ENCODE measurements at places on chromosomes 1 and 21.

- no peak for DNase-seq
Measured at GRCh38 chr1:38953433-38953860, 11.8 kb upstream of the RHBDL2 start.

DNA sequence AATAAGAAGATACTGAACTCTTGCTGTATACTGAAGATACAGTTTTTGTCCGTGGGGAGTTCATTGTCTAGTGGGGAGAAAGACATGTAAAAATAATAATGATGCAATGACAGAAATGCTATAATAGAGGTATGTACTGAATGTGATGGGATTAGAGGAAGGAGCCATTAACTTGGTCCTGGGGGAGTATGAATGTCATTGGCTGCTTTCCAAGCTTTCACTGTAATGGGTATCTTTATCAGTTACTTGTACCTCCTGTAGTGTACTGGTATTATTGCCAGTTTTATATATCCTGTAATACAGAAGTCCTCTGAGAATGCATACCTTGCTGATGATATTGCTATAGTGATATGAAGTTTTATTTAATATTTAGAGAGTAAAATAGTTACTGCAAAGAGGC is 7.4 kb downstream of the BTBD8 start:
- DNase-seq: no peak

GRCh38 chr1:10834770-10835412 is 38.4 kb upstream of the CASZ1 start:
- DNase-seq: no peak

- no peak for DNase-seq
Measured at GRCh38 chr21:38911484-38912101, 105.9 kb downstream of the ETS2 start.

DNA sequence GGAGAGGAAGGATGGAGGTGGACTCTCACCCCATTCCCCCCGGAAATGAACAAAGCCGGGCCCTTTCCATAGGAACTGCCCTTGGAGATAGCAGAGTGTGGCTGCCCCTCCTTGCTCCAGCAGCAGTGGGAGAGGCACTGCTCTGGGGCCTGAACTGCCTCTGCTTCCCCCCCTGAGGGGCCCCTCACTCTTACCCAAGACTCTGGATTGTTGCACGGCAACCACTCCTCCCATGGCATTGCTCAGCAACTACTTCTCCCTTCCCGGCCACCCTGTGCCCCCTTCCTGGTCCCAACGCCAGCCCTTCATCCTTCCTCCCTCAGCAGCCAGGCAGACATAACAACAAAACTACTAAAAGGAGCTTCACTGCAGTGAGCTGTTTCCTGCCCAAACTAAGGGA is 3.0 kb upstream of the ACKR1 start:
- DNase-seq: no peak

- no peak for DNase-seq
Measured at GRCh38 chr21:17631195-17631594, 18.5 kb upstream of the BTG3 start.

DNA sequence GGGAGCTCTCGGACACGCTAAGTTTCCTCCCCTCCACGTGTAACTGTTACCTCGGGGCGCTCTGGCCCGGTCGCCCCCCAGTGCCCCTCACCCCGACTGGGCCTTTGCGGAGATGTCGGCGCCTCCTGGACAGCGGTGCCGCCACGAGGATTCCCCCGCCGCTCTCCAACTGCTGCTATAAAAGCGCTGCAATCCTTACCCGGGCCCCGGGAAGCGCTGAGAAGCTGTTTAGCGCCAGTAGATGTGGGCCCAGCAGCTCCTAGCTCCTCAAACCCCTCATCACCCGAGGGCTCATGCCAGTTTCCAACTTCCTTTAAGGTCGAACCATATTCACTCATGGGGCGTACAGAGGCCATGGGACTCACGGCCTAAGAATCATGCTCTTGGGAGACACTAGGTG is 361 bp upstream of the LMX1A start:
- no peak for DNase-seq

- no peak for DNase-seq
Measured at GRCh38 chr1:58769809-58770320, 14.0 kb downstream of the JUN start.

DNA sequence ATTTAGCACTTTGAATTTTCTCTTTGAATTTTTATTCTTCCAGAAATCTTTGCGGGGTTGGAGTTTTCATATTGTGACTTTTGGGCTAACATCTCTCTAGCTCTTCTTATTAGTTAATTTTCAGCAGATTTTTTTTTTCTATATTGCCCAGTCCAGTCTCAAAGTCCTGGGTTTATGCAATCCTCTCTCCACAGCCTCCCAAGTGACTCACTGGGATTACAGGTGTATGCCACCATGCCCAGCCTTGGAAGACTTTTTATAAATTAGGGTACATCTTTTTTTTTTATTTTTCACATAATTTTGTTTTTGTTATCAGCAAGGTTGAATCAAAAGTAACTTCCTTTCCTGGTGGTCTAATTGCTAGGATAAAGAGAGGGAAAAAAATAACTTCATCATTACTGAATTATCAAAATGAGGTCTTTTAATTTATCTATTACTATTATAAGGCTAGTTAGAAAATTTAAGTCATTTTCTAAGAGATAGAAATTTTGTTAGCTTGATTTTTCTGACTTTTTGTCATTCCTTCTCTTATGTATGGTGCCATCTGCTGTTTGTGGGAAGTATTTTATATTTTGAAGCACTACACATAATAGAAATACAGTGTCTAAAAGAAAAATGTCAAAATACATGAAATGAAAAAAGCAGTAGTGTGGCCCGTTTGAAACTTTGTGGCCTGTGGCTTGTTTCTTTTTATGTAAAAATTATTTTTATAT is 273.4 kb upstream of the CACYBP start:
- no peak for DNase-seq

DNA sequence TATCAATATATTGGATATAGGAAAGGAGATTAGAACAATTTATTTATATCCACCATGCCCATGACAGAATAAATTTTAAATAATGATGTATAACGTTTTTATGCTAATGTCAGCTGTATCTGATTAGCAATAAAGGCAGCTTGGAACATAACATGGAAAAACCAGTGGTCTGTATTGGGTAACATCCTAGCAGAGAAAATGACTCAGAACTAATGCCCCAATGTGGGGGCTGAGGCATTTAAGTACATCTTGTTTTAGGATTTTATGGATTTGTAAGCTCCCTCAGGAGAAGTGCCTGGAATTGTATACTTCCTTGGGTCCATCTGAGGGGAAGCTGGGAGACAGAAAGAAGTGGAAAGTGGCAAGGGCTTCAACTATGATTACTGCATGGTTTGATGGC is 82.3 kb downstream of the HMCN1 start:
- no peak for DNase-seq

DNA sequence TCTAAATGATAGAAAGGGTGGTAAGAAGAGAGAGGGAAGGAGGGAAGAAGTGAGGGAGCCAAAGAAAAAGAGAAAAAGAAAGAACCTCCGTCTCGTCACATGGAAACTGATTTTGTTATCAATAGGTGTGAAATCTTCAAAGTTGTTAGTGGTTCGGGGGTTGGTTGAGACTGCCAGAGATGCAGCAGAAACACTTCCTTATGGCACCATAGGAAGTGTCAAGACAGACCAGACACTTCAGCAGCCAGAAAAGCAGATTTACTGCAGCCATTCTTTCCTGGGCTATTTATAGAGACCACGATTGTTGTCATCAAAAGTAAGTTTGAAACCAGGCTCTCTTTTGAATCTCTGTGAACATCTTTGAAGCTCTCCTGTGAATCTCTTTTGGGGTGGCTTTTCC is 150.5 kb downstream of the PLPPR5 start:
- DNase-seq: no peak

- DNase-seq: no peak
Measured at GRCh38 chr1:224173523-224173922, 9.5 kb upstream of the DEGS1 start.

GRCh38 chr1:91742848-91743292 is 143.1 kb downstream of the TGFBR3 start:
- DNase-seq: no peak

GRCh38 chr1:164675342-164675904 is 116.4 kb downstream of the PBX1 start:
- no peak for DNase-seq

- no peak for DNase-seq
Measured at GRCh38 chr1:221783936-221784335, 42.0 kb upstream of the DUSP10 start.

DNA sequence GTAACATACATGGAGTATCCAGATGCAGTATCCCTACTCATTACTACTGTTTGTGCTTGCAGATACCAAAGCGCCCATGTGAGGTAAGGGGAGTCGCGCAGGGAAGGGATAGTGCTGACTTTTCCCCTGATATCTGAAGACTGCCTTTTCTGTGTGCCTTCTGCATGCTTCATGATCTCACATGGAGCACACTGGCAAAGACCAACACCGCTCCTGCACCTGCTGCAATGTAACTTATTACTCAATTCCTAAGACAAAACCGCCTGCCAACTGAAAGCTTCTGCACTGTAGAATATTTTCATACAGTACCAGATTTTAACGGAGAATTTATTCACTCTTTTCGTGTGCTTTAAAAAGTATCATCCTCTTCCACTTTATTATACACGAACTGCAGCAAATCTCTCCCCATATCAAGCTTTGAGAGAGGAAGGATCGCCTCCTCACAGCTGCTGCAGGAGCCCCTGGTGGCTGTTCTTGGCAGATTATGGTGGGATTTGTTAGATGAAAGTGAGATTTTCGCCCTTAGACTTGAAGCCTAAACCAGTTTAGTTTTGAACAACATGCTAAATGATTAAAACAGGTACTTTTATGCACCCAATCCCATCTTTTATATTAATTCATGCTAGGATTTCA is 99.1 kb downstream of the PTPN14 start:
- no peak for DNase-seq

GRCh38 chr1:38142606-38143005 is 96.0 kb upstream of the POU3F1 start:
- no peak for DNase-seq

- no peak for DNase-seq
Measured at GRCh38 chr1:204240233-204240632, 26.4 kb upstream of the GOLT1A start.

GRCh38 chr1:59707178-59707791 is 107.5 kb upstream of the HOOK1 start:
- no peak for DNase-seq

DNA sequence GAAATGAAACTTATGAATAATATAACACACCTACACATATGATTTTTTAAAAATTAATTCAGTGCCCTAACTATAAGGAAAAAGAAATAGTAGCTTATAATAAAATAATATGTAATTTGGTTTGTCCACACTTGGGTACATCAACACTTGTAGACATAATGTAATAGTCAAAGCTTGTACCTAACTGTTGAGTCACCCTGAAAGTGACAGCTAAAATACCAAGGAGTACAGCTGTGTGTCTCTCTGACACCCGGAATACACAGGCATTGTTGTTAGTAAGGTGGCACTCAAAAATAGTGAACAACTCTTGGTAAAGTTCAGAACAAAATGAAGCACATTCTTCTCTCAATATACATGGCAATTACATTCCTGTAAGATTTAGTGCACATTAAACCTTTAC is 243.4 kb downstream of the TRABD2B start:
- DNase-seq: no peak

GRCh38 chr1:111161843-111162487 is 21.9 kb downstream of the CEPT1 start:
- no peak for DNase-seq

- DNase-seq: no peak
Measured at GRCh38 chr1:26352338-26352679, 1.6 kb downstream of the CRYBG2 start.

DNA sequence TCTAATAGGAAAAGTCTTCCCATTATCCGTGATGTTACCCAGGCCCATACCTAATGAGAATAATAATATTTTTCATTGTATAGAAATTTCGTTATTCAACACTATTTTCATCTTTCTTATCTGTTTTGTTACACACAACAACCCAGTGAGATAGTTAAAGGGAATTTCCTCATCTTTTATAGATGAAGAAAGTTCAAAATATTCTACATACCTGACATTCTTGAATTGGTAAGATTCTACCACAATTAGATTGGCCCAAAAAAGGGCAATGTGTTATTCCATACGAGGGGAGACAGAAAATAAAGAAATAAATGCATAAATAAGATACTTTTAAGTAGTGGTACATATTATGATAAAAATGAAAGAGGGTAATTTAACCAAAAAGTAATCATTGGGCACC is 405.5 kb upstream of the ADAMTS5 start:
- DNase-seq: no peak

GRCh38 chr1:191279266-191279800 is 801.7 kb upstream of the BRINP3 start:
- DNase-seq: no peak

GRCh38 chr1:208308221-208308620 is 64.0 kb upstream of the PLXNA2 start:
- no peak for DNase-seq

- DNase-seq: no peak
Measured at GRCh38 chr1:112633628-112634027, 14.0 kb downstream of the CAPZA1 start.

DNA sequence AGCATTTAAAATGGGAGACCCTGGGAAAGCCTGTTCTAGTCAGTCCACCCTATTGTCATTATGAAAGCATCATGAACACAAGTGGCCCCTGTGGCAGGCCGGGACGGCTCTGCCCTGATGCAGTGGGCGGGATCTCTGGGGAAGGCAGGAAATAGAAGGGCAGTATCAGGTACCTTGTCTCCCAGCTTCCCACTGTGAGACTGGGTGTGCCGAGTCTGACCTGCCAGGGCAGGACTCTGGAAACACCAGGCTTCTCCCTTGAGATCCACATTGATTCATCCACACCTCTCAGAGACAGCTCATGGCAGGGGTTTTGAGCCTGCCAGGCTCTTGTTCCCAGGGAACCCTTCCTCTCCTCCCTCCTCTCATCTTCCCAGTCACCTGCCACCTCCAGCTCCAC is 24.5 kb upstream of the GNPAT start:
- DNase-seq: no peak

GRCh38 chr1:52523376-52523775 is 29.5 kb downstream of the TUT4 start:
- DNase-seq: no peak

GRCh38 chr1:214861615-214862014 is 220.9 kb upstream of the KCNK2 start:
- no peak for DNase-seq

DNA sequence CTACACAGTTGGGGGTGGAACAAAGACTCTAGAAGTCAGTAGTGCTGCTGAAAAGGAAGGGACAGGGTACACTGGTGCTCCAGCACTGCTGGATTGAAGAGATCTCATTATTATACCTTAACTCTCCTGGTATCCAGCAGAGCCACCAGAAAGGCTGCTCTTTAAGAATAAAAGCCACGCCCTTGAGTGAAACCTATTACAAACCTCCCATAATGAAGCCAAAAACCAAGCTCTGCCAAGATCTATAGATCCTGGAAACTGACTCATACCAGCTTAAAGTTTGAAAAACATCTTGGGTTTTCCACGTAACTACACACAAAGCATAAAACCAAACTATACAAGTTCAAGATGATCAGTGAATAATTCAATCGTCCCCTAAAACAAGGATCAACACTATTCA is 38.0 kb downstream of the ADSS2 start:
- no peak for DNase-seq

GRCh38 chr1:243394601-243395464 is 139.0 kb downstream of the SDCCAG8 start:
- DNase-seq: no peak

Measured in RWPE2 (cell line).